Right cardiac atrium (tissue), 5 donors: ENCODE measurements at places on chromosomes 1 and 21.

- no peak for DNase-seq
Observed at GRCh38 chr1:207619871-207620542, 24.9 kb upstream of the CR1L start.

GRCh38 chr1:221709854-221710253 lies 32.0 kb downstream of the DUSP10 start:
- no peak for DNase-seq

DNA sequence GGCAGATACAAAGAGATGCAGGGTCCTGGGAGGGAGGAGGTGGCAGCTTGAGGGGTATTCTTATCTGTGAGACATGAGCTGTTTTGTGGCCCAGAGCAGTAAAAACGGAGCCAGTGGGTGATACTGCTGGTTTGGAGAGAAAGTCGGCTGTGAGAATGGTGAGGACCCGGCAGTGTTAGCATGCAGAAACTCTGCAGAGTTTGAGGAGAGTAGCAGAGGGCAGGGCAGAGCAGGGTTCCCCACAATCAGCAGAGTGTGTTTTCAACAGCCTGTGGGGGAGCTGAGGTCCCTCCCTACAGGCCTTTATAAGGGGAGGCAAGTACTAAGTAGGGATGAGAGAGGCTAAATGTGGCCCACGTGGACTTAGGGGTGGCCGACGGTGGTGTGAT lies 423 bp downstream of the SLAMF8 start:
- DNase-seq = no peak

DNA sequence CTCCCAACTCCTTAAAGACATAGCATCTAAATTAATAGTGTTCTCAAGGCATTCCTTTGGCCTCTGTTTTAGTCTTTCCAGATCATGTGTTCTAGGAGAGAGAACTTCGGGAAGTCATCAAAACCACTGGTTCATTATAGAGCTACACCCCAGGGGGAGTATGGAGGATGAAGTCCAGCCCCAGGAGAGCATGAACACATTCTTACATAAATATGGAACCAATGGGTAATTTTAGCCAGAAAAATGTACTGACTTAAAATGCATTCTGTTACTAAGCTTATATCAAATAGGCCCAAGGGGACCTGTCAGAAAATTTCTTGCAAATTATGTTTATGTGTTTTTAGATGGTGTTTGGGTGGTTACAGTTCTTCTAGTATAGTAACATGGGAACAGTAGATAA lies 165.2 kb downstream of the NTMT2 start:
- no peak for DNase-seq

GRCh38 chr1:115491298-115492018 lies 150.3 kb upstream of the VANGL1 start:
- DNase-seq = no peak

DNA sequence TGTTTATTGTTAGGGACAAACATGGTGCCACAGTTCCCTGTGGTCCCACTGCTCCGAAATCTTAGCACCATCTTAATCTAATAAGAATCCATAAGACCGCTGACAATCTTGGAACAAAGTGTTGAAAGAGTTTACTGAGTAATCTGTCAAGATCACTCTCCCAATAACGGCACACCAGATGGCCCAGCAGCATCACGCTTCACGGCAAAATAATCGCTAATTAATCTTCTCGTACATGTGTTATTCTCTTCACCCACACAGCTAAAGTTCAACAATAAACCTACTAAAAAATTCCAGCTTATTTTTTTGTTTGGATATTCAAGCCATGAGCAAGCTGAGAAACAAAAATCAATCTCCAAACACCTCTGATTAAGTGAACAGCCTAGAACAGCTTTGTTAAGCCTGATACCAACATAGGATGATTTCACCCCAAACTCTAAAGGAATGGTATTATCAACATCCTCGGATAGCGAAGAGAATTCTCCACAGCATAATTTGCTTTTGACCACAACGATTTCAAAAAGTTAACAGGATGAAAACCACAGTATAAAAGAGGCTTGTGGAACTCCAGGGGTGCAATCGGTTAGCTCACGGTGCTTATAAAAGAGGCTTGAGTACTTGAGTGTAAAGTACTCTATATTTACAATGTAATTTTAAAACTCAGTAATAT lies 329.9 kb upstream of the GREM2 start:
- DNase-seq = no peak

DNA sequence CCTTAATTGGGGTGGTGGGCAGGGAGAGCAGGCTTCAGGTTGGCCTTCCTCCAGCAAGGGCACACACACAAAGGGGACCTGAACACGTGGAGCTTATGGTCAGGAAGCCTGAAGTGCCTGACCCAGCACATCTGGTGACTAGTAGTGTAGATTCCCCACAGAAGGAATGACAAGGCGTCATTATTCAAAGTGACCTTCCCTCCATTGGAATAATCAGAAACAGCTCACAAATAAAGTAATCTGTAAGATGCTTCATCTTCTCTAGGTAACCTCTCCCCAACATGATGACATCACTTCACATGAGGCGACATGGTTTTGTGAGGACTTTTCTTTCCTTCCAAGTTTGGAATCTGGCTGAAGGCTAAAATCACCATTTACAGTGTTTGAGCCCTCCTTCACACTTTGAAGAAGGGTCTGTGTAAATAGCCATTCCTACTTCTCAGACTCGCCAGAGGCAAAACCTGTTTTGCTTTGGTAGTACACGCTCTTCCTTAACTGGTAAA lies 32.8 kb upstream of the ERG start:
- no peak for DNase-seq
